ENCODE measurements at places on chromosomes 4 and X. TPM values are rescaled to one million over a fixed set of nuclear protein-coding genes. Genes with fewer than 3 reads are reported as not detected.
A peak's percentile ranks its signal among the peaks of the same experiment; 100 is the strongest.

GRCh38 chr4:17491196-17491595 lies 20.7 kb downstream of the QDPR start:
- no peak overlapping the region for H3K4me3 ChIP-seq
- H3K27me3 ChIP-seq, result no peaks in the 10 kb centered on the region
- H3K27ac ChIP-seq, result no peak overlapping the region
- peaks cover 8% of the 10 kb centered on the region for H3K4me1 ChIP-seq
- no peak for DNase-seq

DNA sequence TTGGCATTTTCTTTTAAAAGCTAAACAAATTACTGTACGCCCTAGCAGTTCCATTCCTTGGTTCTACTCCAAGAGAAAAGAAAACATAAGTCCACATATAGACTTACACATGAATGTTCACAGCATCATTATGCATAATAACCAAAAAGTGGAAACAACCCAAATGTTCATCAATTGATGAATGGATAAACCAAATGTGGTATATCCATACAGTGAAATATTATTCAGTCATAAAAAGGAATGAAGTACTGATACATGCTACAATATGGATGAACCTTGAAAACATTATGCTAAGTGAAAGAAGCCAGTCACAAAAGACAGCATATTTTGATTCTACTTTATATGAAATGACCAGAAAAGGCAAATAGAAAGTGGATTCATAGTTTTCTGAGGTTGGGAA lies 36.5 kb downstream of the MED14 start:
- DNase-seq, result no peak
- no peaks in the 10 kb centered on the region for H3K4me1 ChIP-seq
- H3K36me3 ChIP-seq, result peaks cover 32% of the 10 kb centered on the region
- no peak overlapping the region for H3K4me3 ChIP-seq

GRCh38 chr4:145935253-145936141 lies 3.1 kb downstream of the ZNF827 start:
- peak; percentile 43 for DNase-seq
- H3K4me1 ChIP-seq, result peaks cover 61% of the 10 kb centered on the region
- H3K36me3 ChIP-seq, result no peaks in the 10 kb centered on the region

- H3K27ac ChIP-seq, result peak overlapping the region; percentile 97
- H3K27me3 ChIP-seq, result no peaks in the 10 kb centered on the region
- H3K4me1 ChIP-seq, result peaks cover 63% of the 10 kb centered on the region
- peaks cover 22% of the 10 kb centered on the region for H3K36me3 ChIP-seq
- DNase-seq, result no peak
- H3K4me3 ChIP-seq, result peak overlapping the region; percentile 87
Measured at GRCh38 chr4:80071604-80072227, 1.3 kb downstream of the ANTXR2 start.

- H3K4me1 ChIP-seq, result no peaks in the 10 kb centered on the region
- no peaks in the 10 kb centered on the region for H3K36me3 ChIP-seq
- H3K27me3 ChIP-seq, result no peaks in the 10 kb centered on the region
- H3K4me3 ChIP-seq, result no peak overlapping the region
- DNase-seq, result no peak
- no peak overlapping the region for H3K27ac ChIP-seq
Measured at GRCh38 chrX:82556588-82556987, 951.5 kb upstream of the POU3F4 start.

DNA sequence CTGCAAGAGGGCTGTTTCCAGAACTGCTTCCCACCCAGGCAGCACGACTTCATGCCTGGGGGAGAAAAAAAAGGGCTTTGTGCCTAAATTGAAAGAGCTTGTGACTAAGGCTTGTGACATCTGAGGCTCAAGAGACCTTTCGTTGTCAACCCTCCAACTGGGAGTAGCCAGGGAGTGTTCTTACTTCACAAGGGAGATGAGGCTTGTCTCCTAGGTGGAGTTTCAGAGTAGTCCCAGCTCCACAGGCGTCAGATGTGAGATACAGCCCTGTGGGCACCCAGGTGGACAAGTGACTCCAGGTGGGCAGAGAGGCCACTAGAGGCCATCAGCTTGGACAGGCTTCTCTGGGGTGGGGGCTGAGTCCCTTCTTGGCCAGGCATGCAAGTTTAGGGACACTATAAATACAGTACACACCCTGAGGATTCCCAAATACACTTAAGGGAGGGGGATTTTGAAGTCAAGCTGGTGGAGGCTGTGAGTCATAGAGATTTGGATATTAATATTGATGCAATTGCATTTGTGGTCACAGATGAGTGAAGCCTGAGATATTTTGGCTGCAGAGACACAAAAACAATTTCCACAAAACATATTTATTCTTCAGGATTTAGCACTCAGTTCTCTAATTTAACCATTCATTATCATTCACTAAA lies 40.1 kb upstream of the SETD7 start:
- peaks cover 9% of the 10 kb centered on the region for H3K4me1 ChIP-seq
- no peak overlapping the region for H3K4me3 ChIP-seq
- peak overlapping the region; percentile 39 for H3K27ac ChIP-seq
- H3K36me3 ChIP-seq, result no peaks in the 10 kb centered on the region

Gene TCEANC
- total RNA-seq, result 7.9 TPM

Data from left ventricle myocardium inferior (tissue), 1 donor.